Smooth muscle cell of the pulmonary artery (primary cell): ENCODE measurements at places on chromosomes 1 and 21. TPM values are rescaled to one million over a fixed set of nuclear protein-coding genes. Genes with fewer than 3 reads are reported as not detected.

SYDE2 gene
- 5.7 and 6.6 TPM in 2 replicates for total RNA-seq

LCE1D gene
- total RNA-seq: not detected in 2 replicates

VPS72 gene
- 27.1 and 27.8 TPM in 2 replicates for total RNA-seq

OR6N1 gene
- not detected in 2 replicates for total RNA-seq

ASCL5 gene
- total RNA-seq: not detected in 2 replicates

OR2G2 gene
- not detected in 2 replicates for total RNA-seq

FCGR3A gene
- not detected in 2 replicates for total RNA-seq

GJB5 gene
- total RNA-seq: not detected in 2 replicates

LAMC1 gene
- 853 and 1,718 TPM in 2 replicates for total RNA-seq

KRTAP7-1 gene
- not detected in 2 replicates for total RNA-seq

TSSK3 gene
- total RNA-seq: 0.13 and 0.17 TPM in 2 replicates

KCNJ15 gene
- 0.53 and 2.4 TPM in 2 replicates for total RNA-seq

AGMAT gene
- 0.52 and 1.5 TPM in 2 replicates for total RNA-seq

NMNAT2 gene
- 0.33 and 2.3 TPM in 2 replicates for total RNA-seq

CCDC28B gene
- total RNA-seq: 8.5 and 8.9 TPM in 2 replicates

IGSF3 gene
- total RNA-seq: 0.26 and 1.6 TPM in 2 replicates

COL8A2 gene
- 6.6 and 13.8 TPM in 2 replicates for total RNA-seq

STRIP1 gene
- 48.3 and 58.8 TPM in 2 replicates for total RNA-seq

FMO1 gene
- 0.43 TPM in 1 of 2 replicates, not detected in the other for total RNA-seq

PRXL2B gene
- 15.2 and 16.9 TPM in 2 replicates for total RNA-seq

TEDDM1 gene
- not detected in 2 replicates for total RNA-seq

PDPN gene
- total RNA-seq: 1.1 and 17.3 TPM in 2 replicates

OR2L5 gene
- total RNA-seq: not detected in 2 replicates

TMCC2 gene
- 2.7 and 3.3 TPM in 2 replicates for total RNA-seq
